ENCODE measurements at places on chromosomes 5 and 9. TPM values are rescaled to one million over a fixed set of nuclear protein-coding genes. Genes with fewer than 3 reads are reported as not detected.

PTGDS gene
- total RNA-seq = 5,948 TPM

- DNase-seq = no peak
These were observed 13.5 kb downstream of the DUSP1 start for GRCh38 chr5:172757394-172758010.

BHMT gene
- total RNA-seq = 0.25 TPM

GKAP1 gene
- 158 TPM for total RNA-seq

- no peak for DNase-seq
These were observed 35.2 kb upstream of the NFIB start for GRCh38 chr9:14349146-14349446.

DNA sequence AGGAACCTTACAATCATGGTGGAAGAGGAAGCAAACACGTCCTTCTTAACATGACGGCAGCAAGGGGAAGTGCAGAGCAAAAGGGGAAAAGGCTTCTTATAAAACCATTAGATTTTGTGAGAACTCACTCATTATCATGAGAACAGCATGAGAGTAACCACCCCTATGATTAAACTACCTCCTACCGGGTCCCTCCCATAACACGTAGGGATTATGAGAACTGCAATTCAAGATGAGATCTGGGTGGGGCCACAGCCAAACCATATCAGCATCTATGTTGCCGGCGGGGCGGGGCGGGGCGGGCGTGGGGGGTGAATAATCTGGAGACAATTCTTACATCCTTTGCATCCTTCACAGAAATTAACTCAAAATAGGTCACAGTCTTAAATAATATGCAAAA, 58.8 kb upstream of the GFPT2 start:
- no peak for DNase-seq

GRCh38 chr9:110029429-110029955, 178.5 kb downstream of the C9orf152 start:
- no peak for DNase-seq

DNA sequence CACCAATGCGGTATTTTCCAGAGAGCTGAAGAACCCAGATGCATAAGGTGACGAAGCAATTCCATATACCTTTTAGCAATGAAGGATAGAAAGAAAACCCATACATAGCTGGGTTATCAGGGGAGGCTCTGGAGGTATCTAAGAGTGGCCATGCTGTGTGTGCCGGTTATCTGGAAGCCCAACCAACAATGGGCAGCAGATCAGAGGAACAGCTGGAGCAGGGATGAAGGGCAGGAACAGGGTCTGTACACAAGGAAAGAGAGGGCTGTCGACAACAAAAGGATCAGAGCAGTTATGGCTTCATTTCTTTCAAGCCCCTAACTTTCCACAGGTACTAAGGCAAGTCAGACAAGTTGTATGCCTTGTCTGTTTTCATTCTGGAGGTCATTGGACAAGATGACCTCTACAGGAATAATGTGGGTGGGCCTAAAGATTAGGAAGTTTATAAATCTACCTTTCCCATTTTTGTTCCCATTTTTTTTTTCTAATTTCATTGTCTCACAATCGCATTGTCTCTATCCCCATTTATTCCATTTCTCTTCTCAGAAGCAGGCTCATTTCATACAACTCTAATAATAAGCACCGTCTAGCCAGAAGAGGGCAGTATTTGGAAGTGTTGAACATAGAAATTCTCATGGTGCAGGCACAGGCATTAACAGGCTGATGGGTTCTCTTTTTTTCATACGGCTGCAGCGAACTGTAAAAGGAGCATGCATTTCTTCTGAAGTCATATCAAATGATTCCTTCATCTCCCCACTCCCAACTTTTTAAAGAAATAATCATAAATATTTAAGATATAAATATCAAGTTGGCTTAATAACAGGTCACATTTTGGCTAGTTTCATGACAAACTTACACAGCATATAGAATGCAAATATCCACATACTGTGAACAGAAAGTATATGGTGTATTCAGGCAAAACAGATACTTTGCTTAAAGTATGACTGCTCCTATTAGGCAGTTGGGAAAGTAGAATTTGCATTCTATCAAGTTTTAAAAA, 63.5 kb downstream of the ZNF474 start:
- peak; percentile 55 for DNase-seq

DMGDH gene
- 18.0 TPM for total RNA-seq

DNA sequence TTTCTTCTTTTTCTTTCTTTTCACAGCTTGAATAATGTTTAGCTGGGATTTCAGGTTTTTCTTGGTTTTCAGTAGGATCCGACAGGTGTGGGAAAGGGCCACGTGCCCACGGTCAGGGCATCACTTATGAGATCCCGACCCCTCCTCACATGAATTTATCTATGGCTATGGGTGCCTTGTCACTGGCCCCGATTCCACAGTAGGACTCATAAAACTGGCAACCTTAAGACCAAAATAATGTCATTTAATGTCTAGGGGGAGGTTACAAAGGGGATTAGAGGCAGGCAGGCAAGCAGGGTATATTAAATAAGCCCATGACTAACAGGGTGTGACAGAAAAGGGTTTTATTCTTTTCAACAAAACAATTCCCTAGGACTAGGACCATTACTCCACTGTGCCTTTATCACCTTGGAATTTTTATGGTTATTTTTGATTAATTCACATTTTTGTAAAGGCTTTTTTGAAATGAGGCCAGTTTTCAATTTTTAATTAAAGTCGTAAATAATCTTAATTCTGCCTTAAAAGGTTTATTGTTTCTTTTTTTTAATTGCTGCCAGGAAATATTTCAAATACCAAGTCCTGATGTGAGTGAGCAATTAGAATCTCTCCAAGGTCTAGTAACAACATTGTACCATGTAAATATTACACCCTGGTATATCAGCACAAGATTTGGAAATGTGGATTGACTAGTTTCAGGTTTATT, 370.4 kb downstream of the GLIS3 start:
- DNase-seq = no peak

DNA sequence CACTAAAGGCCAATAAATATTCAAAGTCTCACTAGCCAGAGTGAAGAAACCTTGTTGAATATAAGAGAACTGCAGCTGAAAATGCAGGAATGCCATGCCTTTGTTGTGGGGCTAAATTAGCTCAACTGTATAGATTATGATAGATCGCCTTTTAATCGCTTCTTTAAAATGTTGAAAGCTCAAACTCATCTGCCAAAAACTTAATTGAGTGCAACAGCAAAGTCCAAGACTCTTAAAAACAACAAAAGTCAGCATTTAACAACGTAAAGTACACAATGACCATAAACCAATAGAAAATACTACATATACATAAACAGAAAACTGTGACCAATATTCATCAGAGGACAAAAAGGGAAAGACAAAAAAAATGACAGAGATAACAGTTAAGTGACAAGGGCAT, 585.0 kb upstream of the CDH6 start:
- no peak for DNase-seq

DNA sequence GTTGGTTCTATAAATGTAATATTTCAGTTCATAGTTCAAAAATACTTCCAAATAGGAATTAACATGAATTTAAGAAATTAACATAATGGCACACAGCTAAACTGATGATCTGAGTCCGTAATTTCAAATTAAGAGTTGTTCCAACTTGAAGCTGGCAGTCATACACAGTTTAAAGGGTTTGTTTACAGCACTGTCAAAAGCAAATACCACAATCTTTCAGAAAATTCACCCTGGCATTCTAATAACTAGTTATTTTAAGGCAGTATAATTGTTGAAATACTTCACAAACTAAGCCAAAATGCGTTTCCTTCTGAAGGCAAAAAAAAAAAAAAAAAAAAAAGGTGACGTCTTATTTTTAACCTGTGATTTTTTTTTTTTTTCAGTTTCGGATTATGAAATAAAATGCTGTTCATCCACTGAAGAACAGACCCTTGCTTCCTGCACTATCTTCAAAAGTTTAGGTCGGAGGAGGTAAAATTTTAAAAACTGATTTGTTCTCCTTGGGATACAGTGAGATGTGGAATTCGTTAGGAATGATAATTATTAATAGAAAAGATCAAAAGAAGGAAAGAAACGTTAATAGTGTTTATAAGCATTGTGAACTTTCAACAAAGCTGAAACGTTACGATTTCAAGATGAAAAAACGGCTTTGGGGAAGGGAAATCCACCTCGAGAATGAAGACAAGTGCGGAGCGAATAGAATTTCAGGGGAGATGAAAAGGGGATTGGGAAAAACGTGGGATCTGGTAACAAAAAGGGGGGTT, 850 bp downstream of the IL6ST start:
- DNase-seq = no peak

- no peak for DNase-seq
These were observed 85.2 kb downstream of the AUH start for GRCh38 chr9:91276513-91276912.

SHROOM1 gene
- total RNA-seq = 9.0 TPM

LRRC19 gene
- total RNA-seq = not detected

SYNPO gene
- total RNA-seq = 49.1 TPM

DNA sequence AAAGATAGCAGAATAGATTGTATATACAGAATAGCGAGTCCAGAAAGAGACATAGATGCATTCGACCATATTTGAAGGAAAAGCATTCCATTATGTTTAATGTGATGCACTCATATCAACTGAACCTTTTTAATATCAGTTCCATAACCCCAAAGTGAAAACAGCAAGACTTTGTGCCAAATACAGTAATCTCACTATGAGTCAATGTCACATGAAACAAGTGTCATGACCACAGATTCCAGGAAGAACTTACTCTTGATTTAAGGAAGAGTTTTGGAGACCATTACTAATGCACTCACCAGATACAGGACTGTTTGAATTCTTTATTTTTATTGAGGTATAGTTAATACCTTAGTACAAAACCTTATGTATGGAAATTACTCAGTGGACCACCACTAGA, 220.5 kb downstream of the SH3GL2 start:
- DNase-seq = no peak

OR1J1 gene
- not detected for total RNA-seq
